Activated T-cell treated with anti-CD3 and anti-CD28 coated beads, Interleukin-2, amount 50 U/mL, for 4 hours (primary cell): ENCODE measurements at places on chromosomes 7 and 10.

DNA sequence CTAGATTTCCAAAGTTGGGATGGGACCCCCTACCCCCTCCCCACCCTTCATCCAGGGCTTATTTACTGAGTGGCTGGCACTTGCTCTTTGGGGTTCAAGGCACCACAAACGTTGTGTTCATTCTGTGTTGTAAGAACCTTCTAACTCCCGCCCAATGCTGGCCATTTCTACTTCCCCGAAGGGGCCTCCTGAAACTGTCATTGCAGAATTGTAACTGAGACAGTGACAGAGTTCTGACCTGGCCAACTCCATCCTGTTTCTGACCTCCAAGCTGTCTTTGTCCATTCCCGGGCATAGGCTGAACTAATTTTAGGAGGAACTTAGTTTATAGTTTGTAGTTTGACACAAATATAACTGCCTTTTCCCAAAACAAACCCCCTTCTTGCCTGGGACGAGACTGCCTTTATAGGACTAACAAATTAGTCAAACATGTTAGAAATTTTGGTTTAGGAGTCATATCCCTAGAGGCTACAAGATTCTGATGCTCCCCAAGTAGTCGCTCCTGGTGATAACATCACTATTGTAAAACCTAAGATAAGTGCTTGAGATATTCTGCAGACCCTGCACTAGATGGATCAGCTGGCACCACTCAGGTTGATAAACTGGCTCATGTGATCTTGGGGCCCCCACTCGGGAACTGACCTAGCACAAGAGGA lies 34.8 kb upstream of the ZMIZ2 start:
- no peak for DNase-seq

DNA sequence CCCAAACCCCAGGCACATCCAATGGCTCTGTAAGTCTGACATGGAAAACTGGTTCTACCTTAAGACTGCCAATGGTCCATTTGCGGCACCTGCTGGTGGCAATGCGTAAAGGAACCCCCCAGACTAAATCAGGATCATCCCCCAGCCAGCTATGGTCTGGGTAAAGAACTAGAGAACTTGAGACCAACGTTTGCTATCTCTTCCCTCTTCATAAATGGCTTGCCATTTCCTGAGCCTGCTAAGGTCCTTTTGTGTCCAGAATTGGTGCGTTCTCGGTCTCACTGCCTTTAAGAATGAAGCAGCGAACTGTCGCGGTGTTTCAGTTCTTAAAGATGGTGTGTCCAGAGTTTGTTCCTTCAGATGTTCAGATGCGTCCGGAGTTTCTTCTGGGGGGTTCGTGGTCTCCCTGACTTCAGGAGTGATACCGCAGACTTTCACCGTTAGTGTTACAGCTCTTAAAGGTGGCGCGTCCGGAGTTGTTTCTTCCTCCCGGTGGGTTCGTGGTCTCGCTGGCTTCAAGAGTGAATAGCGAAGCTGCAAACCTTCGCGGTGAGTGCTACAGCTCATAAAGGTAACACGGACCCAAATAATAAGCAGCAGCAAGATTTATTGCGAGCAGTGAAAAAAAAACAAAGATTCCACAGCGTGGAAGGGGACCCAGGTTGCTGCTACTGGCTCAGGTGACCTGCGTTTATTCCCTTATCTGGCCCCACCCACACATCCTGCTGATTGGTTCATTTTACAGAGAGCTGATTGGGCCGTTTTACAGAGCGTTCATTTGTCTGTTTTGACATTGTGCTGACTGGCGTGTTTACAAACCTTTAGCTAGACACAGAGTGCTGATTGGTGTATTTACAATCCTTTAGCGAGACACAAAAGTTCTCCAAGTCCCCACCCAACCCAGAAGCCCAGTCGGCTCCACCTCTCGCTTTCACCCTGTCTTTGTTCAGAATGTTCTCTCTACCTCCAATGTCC lies 95.4 kb downstream of the ELMO1 start:
- DNase-seq, result peak; percentile 57

DNA sequence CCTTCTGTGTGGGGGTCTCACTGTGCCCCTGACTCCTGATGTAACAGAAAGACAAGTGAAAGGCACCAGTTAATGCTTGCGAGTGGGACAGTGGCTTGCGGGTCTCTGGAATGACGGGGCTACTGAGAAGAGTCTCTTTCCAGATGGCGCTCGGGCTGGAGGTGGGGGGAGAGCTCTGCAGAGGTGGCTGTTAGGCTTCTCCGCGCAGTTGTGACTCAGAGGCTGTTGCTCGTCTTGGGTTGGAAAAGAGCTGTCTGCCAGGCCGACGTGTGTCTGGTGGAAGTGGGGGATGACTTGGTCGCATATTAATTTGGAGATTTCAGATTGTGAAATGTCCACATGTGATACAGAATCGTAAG lies 27.9 kb upstream of the SH2B2 start:
- DNase-seq, result no peak

DNA sequence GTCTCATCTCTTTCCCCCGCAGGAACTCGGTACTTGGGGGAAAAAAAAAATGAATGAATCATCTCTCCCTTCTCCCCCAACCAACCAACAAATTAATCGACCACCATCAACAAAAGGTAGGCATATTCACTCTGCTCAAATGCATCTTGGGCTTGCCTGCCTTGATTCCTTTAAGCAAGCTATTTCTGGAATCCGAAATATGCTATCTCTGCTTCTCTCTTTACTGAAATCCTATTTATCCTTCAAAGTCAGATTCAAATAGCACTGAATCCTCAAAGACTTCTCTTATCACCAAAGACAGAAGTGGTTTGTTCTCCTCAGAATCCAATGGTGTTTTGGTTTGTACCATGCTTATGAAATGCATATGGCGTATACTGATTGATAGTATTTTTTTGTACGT lies 49.6 kb upstream of the TPK1 start:
- no peak for DNase-seq

DNA sequence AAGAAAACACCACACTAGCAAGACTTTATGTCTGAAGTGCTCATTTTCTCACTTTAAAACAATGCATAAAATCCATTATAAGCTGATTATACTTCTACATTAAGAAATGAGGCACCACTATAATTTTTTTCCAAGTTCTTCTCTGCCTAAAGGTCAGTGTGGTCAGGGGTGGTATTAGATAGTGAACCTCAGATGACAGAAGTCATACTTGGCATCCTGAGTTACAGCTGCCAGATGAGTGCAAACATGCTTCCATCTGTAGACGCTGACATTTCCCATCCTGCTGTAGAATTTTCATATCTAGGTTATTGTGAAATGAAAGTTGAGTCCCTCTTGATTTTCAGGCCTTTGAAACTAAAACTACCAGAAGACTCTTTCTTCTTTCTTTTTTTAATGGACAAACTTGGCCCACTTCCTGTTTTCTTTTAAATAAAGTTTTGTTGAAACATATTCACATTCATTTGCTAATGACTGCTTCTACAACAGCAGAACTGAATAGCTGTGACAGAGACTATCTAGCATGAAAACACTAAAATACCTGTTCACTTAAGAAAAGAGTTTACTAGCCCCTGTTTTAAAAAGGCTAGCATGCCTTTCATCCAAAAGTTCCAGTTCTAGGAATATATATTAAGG lies 900.8 kb downstream of the XPNPEP1 start:
- DNase-seq, result no peak

DNA sequence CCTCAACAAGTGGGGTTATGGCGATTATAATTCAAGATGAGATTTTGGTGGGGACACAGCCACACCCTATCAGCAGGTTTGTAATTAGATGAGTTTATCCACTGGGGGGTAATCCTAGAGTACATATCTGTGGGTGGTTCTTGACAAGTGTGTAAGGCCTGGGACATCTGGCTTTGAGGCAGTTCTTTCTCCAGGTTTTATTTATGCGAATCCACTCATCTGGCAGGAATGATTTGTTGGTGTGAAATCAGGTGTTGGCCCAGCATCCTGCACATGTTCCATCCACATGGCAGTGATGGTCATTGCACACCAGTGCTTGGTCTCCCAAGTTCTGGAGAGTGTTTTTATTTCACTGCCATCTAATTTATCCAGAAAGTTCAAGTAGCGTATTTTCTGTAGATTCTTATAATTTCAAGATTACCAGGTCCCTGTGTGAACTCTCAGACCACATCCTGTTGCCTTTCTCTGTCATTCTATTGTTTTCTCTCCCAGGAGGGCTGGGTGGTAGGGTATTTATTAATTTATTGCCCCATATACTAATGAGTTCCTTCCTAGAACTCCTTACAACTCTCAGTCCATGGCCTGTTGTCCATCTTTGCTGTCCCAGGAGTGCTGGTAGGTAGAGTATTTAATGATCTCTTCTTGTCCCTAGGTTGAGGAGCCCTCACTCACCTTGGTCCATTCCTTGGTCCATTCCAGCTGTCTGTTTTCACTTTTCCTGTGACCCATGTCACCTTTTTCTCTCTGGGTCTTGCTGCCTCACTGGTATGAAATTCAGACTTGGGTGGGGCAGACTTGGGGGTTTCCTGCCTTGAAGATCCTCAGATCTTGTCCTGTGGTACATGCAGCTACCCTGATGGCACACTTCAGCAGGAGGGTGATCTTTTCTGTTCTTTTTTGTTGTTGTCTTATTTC lies 10.4 kb downstream of the RALA start:
- DNase-seq, result peak; percentile 12

DNA sequence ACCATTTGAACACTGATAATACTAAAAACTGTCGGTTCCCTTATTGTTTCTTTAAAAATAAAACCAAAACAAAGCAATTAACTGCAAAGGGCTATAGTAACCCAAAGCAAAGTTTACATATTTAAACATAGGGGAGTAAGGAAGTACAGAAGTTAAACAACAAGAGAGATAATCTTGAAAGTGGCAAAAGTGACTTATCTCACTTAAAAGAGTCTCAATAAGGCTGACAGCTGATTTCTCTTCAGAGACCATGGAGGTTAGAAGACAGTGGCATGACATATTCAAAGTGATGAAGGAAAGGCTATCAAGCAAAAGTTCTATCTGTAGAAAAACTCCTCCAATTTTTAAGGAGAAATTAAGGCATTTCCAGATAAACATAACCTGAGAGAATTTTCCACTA lies 233.5 kb upstream of the HDAC9 start:
- DNase-seq, result no peak

GRCh38 chr7:116512520-116513188 lies 12.2 kb upstream of the CAV1 start:
- no peak for DNase-seq

DNA sequence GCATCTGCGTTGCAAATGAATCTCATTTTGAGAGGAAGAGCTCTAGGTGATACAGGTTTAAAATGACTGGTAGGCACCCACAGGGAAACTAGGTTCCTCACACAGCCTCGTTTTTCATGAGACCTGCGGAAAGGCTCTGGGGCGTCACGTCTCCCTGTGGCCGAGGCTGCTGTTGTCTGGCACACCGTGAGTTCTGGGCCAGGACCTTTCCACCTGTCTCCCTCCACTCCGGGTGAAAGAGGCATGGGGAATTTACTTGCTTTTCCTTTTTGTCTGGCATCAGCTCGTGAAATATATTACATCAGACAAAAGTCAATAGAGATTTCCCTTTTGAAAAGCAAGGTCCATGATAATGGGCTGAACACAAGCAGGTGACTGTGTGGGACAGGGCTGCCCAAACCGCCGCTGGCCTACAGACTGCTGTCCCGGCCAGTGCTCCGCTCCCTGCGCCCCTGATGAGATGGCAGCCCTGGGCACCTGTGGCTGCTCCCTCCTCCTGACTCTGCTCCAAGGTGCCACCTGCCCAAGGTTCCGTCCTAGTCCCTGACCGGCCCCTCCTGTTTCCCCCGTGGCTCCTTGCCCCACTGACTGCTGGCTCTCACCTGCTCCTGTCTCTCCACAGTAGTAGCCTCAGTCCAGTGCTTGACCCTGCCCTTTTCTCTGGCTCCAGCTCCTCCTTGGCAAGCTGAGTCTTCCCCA lies 109.6 kb downstream of the NKX6-2 start:
- no peak for DNase-seq
